ENCODE measurements at places on chromosomes 5 and 9. TPM values are rescaled to one million over a fixed set of nuclear protein-coding genes. Genes with fewer than 3 reads are reported as not detected.

DNA sequence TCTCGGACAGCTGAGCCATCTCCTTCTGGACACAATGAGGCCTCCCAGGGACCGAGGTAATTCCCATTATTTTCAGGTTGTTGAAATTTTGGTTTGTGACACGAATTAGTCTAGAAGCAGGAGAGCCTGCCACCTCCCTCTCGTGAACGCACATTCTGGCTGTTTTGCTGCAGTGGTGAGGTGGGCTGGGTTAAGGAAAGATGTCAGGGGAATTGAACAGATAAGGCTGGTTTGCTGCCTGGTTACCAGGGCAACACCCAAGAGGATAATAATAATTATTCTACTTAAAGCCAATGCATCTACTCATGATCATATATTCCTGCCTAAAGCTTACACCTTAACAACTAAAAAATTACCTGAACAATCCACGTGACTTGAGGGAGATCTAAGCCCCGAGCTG is 38.1 kb downstream of the DDX31 start:
- DNase-seq, result no peak

DNA sequence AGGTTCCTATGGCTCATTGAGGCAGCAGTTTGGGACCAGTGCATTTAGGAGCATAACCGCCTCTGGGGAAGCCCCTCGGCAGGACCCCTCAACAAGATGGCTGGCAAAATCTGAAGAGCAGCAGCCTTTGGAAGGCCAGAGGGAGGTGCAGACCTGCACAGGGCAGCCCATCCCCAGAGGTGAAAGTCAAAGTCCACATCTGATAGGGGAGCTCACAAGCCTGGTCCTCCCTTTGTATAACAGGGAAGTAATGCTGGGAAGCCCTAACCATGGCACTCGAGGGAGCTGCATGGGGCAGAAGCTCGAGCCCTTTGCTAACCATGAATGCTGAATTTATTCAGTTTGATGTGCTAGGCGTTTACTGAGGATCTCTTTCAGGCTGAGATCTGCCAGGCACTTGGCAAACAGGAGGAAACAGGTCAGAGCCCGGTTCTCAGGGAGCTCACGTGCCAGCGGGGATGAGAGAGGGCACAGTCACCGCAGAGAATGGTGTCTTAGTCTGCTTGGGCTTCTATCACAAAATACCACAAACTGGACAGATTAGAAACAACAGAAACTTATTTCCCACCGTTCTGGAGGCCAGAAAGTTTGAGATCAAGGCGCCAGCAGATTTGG is 114.1 kb downstream of the GABBR2 start:
- no peak for DNase-seq

- DNase-seq, result no peak
These were observed 67.7 kb downstream of the KCNT1 start for GRCh38 chr9:135769489-135770202.

DNA sequence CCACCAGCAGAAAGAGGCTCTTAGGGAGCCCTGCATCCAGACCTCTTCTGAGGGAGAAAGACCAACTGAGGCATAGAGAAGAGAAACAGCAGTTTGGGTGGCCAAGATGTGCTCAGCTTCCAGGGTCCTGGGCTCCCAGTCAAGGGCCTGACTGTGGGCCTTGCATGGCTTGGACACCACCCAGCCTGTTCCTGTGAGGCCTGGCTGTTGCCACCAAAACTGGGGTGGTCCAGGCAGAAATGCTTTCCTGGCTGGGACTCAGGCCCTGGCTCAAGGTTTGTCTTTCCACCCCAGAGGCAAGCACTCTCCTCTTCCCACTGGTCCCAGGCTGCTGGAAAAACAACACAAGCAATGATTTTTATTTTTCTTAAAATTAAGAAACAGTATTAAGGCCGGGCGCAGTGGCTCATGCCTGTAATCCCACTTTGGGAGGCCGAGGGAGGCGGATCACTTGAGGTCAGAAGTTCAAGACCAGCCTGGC is 13.3 kb downstream of the MYOZ3 start:
- no peak for DNase-seq

DNA sequence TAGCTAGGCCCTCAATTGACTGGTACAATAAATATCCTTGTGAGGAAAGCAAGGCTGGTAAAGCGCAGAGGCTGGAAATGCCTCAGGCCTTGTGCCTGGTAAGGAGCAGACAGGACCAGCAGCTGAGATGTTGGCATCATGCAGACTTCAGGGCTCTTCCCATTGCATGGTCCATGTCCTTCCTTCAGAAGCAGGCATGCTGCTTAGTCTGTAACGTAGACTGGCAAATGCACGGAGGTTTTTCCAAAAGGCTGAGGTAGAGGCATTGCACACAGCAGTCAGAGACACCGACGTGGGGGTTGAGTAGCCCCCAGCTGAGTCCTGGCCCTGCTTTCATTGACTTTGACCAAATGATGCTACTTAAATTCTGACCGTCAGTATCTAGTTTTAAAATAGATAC is 87.1 kb downstream of the ADRB2 start:
- DNase-seq, result no peak

GRCh38 chr9:102650896-102651295 is 344.2 kb upstream of the CYLC2 start:
- DNase-seq, result no peak

GRCh38 chr9:84394036-84394435 is 53.5 kb upstream of the SLC28A3 start:
- DNase-seq, result no peak

BARX1 gene
- not detected for total RNA-seq

SPINK13 gene
- total RNA-seq, result not detected

PCDHGA1 gene
- total RNA-seq, result 7.1 TPM

GRXCR2 gene
- total RNA-seq, result not detected

Measured in LHCN-M2 (cell line).